T-cell (primary cell): ENCODE measurements at places on chromosomes 11 and 22.

- no peak for DNase-seq
- no peaks in the 10 kb centered on the region for H3K27me3 ChIP-seq
- no peak overlapping the region for H3K27ac ChIP-seq
- no peak overlapping the region for H3K4me3 ChIP-seq
- no peaks in the 10 kb centered on the region for H3K4me1 ChIP-seq
- no peaks in the 10 kb centered on the region for H3K36me3 ChIP-seq
Measured at GRCh38 chr22:48104766-48105165, 1342.3 kb downstream of the TBC1D22A start.

DNA sequence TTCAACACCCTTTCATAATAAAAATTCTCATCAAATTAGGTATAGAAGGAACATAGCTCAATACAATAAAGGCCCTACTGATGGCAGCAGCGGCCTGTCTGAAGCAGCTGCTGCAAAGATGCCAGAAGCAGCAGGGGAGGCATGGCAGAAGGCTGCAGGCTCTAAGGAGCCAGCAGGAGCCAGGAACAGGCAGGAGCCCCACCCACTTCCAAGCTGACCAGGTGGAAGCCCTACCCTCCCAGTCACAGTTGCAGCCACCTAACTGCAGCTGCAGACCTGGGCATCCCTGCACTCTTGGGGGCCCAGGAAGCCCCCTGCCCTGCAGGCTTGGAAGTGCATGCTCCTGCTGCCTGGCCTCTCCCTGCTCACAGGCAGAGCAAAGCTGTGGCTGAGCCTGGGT is 18.2 kb upstream of the OR6A2 start:
- peaks cover under 1% of the 10 kb centered on the region for H3K4me1 ChIP-seq
- DNase-seq, result no peak
- no peak overlapping the region for H3K27ac ChIP-seq
- H3K36me3 ChIP-seq, result no peaks in the 10 kb centered on the region
- peaks cover 10% of the 10 kb centered on the region for H3K27me3 ChIP-seq

DNA sequence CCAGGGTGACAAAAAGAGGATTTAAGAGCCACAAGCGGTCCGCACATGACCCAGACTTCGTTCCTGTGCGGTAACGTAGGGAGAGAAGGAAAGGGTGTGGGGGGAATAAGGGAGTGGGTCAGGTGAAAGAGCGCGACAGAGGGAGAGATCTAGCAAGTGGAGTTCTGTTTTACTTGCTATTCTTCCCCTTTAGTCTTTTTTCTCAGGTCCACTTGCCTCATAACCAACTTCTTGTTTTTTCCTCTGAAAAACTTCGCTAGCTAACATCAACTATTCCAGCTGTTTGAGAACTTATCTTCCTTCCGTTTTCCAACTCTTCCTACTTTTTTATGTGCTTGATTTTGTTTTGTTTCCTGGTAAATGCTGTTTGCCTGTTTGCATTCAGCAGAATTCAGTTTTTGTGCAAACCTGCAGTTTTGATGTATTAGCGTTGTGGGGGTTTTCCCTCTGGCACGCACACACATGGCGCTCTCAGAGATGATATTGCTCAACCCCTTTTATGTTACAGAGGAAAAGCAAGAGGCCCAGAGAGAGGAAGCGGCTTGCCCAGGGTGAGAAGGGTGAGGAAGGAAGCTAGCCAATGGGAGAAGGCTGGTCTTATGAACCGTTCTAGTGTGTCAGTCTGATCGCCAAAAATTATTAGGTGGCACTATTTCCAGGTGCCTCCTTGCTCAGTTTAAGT is 592 bp upstream of the CTSC start:
- no peaks in the 10 kb centered on the region for H3K36me3 ChIP-seq
- DNase-seq, result peak; percentile 49
- peak overlapping the region; percentile 81 for H3K4me3 ChIP-seq
- H3K27ac ChIP-seq, result peak overlapping the region; percentile 64
- H3K4me1 ChIP-seq, result peaks cover 15% of the 10 kb centered on the region
- H3K27me3 ChIP-seq, result no peaks in the 10 kb centered on the region

DNA sequence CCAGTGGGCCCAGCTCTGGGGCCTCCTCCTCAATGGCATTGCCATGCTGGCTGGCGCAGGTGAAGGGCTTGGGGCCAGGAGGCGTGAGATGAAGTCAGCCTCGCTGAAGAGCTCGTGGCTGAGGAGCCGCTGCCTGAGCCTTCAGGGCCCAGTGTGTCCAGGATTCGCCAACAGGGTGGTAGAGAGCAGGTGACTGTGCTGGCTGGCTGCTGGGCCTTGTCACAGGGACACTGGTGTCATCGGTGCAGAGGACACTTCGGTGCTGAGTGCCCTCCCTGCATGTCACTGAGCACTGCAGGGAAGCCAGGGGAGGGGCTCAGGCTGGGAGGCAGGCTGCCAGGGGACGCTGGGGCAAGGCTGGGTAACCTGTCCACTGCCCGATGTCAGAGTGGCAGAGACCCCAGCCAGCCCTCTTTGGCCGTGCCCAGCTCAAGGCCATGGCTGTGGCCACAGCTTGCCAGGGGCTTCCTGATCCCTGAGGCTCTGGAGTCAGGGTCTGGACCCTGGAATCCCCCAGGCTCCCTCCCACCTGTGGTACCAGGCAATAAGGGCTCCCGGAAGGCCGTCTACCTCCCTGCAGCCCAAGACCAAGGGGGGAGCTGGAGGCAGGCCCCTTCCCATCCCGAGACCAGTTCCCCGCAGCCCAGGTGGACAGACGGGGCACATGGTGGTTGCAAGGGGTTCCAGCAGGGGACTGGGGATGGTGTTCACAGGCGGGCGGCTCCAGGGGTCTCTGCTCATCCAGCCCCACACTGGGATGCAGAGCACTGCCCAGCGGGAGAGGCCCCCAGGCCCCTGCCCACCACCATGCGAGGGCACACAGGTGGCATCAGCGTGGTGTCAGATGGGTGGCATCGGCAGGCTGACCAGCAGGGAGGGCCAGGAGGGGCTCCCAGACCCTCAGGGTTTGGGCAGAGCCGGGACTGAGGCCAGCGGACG is 63.9 kb downstream of the ARFGAP3 start:
- peaks cover 22% of the 10 kb centered on the region for H3K36me3 ChIP-seq
- H3K4me3 ChIP-seq, result no peak overlapping the region
- H3K27ac ChIP-seq, result no peak overlapping the region
- no peak for DNase-seq
- H3K4me1 ChIP-seq, result no peaks in the 10 kb centered on the region

GRCh38 chr11:28730336-28730735 is 622.1 kb downstream of the METTL15 start:
- H3K27me3 ChIP-seq, result no peaks in the 10 kb centered on the region
- DNase-seq, result no peak
- H3K4me1 ChIP-seq, result no peaks in the 10 kb centered on the region
- no peak overlapping the region for H3K4me3 ChIP-seq

DNA sequence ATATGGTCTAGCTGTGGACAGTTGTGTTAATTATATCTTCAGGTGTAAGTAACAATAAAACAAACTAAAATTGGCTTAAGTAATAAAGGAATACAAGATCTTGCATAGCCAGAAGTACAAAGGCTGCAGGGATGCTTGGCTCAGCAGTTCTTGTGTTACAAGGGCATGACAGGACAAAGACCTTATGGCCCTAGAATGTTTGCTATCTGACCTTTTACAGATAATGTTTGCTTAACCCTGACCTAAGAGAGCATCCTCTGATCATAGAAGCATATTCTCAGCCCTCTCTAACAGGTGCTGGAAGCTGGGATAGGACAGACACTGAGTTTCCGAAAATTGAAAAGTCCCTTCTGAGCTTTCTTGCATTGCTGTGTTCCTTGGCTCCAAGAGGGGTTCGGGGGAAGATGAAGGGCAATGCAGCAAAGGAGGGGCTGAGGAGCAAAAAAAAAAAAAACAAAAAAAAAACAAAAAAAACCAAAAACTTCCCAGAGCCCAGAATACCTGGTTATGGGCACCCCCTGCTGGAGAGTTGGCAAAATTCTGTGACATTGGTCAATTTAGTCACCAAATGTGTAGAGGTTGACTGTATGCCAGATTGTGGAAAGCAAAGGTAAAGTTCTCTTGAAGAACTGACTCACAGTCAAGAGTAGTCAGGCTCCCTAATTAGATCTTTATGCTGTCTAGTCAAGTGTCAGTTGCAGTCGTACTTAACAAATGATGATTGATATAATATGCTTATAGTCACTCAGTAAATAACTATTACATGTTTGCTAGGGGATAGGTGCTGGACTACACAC is 10.4 kb upstream of the HIKESHI start:
- H3K4me3 ChIP-seq, result no peak overlapping the region
- DNase-seq, result peak; percentile 33

- no peak overlapping the region for H3K4me3 ChIP-seq
- H3K27ac ChIP-seq, result no peak overlapping the region
- H3K27me3 ChIP-seq, result no peaks in the 10 kb centered on the region
- no peaks in the 10 kb centered on the region for H3K4me1 ChIP-seq
Measured at GRCh38 chr11:23573429-23573828, 713.2 kb upstream of the CCDC179 start.

- DNase-seq, result no peak
- peak overlapping the region; percentile 35 for H3K4me3 ChIP-seq
- peak overlapping the region; percentile 37 for H3K27ac ChIP-seq
Measured at GRCh38 chr11:102293873-102294601, 23.2 kb upstream of the BIRC3 start.

DNA sequence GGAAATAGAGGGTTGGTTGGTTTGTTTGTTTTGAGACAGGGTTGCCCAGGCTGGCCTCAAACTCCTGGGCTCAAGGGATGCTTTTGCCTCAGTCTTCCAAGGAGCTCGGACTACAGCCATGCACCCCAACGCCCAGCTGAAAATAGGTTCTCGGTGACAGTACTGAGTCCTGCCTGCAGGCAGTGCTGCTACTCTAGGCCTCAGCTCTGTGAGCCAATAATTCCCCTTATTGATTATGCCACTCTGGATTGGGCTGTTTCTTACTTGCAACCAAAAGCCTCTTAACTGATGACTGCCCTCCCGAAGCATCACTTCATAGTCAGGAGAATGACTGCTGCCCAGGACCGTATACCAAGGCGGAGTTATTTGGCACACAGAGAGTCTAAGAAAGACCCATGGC is 1.2 kb upstream of the C11orf16 start:
- H3K4me3 ChIP-seq, result no peak overlapping the region
- no peak for DNase-seq
- no peak overlapping the region for H3K27ac ChIP-seq

DNA sequence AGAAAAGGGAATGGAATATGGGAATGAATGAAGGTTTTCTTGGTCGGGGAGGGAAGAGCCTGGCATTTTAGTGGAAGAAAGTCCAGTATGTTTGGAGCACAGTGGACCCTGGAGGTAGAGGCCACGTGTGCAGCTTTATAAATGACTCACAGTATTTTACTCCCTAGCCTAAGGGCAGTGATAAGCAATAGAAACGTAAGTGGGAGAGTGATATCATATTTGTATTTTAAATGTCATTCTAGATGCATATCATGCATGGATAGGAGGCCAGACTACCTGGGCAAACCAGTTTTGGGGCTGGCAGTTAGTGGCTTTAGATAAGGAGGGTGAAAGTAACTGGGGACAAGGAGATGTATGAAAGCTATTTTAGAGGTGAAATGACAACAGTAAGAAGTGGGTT is 174.1 kb downstream of the ARHGAP42 start:
- H3K27me3 ChIP-seq, result no peaks in the 10 kb centered on the region
- no peaks in the 10 kb centered on the region for H3K4me1 ChIP-seq
- no peak for DNase-seq

DNA sequence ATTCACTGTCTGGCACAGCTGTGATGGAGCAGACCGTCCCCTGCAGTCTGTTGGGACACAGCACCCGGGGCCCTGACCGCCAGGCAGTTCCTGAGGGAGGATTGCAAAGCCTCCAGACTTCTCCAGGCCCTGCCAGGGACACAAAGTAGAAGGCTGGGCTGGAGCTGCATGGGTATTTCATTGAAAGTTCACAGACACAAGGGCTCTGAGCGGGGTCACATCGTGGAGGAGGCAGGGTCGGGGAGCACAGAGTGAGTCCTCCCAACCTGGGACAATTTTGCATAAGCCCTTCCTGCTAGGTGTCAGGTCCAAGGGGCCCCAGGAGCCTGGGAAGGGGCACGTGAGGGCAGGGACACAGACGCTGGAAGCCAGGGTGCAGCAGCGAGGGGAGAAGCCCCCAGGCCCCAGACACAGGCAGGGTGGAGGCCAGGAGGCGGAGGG is 15.7 kb downstream of the IFITM10 start:
- H3K4me3 ChIP-seq, result no peak overlapping the region
- no peaks in the 10 kb centered on the region for H3K36me3 ChIP-seq
- DNase-seq, result no peak
- H3K27me3 ChIP-seq, result peaks cover 7% of the 10 kb centered on the region
- H3K4me1 ChIP-seq, result peaks cover 2% of the 10 kb centered on the region
- no peak overlapping the region for H3K27ac ChIP-seq

DNA sequence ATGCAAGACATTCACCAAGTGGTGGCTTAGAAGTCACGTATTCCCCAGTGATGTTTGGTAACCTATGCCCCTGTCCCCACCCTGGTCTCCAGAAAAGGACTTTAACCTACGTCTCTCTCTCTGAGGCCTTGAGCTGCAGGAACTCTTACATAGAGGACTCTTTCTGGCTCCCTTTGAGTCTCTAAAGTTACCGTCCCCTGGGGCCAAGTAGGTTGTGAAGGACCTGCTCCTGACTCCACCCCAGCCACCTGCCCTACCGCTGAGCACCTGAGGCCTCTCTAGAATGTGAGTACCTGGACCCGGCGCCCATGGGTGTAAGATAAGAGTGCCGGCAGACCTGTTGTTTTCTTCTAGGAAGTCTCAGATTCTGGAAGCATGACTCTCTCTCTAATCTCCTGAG is 95.4 kb downstream of the TIMP3 start:
- no peak overlapping the region for H3K27ac ChIP-seq
- H3K4me1 ChIP-seq, result no peaks in the 10 kb centered on the region
- H3K4me3 ChIP-seq, result no peak overlapping the region
- H3K27me3 ChIP-seq, result peaks cover 5% of the 10 kb centered on the region
- no peak for DNase-seq

DNA sequence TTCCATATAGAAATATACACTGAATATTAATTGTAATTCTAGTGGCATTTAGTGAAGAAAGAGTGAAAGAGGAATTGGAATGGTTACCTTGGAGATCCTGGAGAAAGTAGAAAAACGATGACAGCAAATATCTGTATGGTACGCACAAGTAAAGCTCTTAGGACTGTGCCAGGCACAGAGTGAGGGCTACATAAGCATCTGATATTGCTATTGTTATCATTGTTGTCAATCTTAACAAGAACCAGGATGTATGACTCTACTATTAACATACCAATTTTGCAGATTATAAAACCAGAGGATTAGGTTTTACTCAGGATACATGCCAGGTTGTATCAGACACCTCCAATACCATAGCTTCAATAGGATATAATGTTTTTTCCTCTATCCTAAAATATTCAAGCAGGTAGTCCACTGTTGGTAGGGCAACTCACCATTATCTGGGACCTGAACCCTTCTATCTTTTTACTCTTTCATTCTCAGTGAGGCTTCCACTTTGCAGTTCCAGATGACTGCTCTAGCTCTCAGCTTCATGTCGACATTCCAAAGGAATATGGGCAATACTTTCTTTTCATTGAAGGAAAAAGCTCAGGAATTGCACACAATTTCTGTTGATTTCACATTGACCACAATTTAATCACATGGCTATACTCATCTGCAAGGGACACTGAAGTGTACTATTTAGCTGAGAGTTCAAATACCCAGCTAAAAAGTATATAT is 73.2 kb downstream of the RAB38 start:
- no peak overlapping the region for H3K27ac ChIP-seq
- H3K36me3 ChIP-seq, result no peaks in the 10 kb centered on the region
- no peaks in the 10 kb centered on the region for H3K4me1 ChIP-seq
- no peaks in the 10 kb centered on the region for H3K27me3 ChIP-seq
- H3K4me3 ChIP-seq, result no peak overlapping the region

- peaks cover 15% of the 10 kb centered on the region for H3K4me1 ChIP-seq
- H3K27me3 ChIP-seq, result no peaks in the 10 kb centered on the region
- no peak overlapping the region for H3K4me3 ChIP-seq
- peaks cover 8% of the 10 kb centered on the region for H3K36me3 ChIP-seq
- DNase-seq, result peak; percentile 26
Measured at GRCh38 chr11:3109921-3110706, 52.9 kb upstream of the CARS1 start.
